ENCODE measurements at places on chromosomes 16 and 17.
A peak's percentile ranks its signal among the peaks of the same experiment; 100 is the strongest.

DNA sequence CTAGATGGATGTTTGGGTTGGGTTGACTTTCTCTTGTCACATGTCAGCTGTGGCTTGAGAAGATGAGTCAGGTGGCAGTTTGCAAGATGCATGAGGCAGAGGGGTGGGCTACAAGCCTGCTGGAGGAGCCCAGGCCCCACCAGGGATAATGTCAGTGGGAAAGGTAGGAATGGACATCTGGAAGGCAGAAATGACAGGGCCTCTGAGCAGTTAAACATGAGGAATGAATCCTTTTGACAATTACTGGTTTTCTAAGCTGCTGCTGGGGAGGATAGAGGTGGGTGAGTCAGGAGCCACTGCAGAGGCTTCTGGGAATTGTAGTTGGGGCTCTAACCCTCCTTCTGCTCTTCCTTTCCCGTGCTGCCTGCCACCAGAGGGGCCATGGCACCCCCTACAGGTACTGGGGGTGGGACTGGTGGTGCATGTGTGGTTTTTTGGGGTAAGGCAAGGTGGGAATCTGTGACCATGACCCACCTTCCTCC is 15.7 kb downstream of the SLC52A1 start:
- H3K36me3 ChIP-seq: peaks cover 31% of the 10 kb centered on the region
- DNase-seq: no peak
- no peaks in the 10 kb centered on the region for H3K27me3 ChIP-seq
- H3K4me1 ChIP-seq: peaks cover 6% of the 10 kb centered on the region
- H3K4me3 ChIP-seq: no peak overlapping the region

- peaks cover 41% of the 10 kb centered on the region for H3K27me3 ChIP-seq
- peak overlapping the region; percentile 64 for H3K4me3 ChIP-seq
- peaks cover 5% of the 10 kb centered on the region for H3K4me1 ChIP-seq
These were observed 47.5 kb downstream of the WNT3 start for GRCh38 chr17:46770818-46771560.

DNA sequence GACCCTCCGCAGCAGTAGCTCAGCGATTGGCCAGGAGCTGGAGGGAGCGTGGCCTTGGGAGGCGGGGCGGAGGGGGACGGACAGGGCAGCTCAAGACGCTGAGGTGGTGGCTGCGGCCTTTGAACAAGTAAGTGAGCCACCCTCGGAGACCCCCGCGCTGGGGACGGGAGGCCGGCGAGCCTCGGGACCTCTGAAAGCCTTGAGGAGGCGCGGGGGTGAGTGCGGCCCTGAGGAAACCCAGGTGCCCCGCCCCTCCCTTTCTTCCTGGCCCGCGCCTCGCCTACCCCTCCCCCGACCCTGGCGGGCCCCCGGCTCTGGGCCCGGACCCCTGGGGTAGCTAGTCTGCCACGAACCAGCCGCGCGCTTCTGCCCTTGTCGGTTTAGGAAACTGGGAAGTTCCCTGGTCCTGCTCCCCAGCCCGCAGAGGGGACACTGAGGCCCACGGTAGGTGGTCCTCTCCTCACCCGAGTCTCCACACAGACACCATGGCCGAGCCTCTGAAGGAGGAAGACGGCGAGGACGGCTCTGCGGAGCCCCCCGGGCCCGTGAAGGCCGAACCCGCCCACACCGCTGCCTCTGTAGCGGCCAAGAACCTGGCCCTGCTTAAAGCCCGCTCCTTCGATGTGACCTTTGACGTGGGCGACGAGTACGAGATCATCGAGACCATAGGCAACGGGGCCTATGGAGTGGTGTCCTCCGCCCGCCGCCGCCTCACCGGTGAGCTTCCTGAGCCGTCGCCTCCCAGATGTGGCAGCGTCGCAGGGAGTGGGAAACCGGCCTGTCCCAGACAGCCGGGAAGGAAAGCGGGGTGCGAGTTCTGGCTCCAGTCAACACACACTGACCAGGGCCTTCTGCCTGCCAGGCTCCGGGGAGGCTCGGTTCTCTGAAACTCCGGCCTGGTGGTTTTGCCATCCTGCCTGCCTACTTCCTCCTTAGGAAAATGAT is at the start of gene MAPK7:
TSS of gene MAPK7 (plus strand) at position 83 of the 945 bp plus-strand sequence. CDS start at position 486, 403 bp downstream.
- peak within 1 kb of the TSS; percentile 93 for H3K4me3 ChIP-seq
- no peaks in the 10 kb centered on the region for H3K27me3 ChIP-seq
- H3K4me1 ChIP-seq: peaks cover 13% of the 10 kb centered on the region

DNA sequence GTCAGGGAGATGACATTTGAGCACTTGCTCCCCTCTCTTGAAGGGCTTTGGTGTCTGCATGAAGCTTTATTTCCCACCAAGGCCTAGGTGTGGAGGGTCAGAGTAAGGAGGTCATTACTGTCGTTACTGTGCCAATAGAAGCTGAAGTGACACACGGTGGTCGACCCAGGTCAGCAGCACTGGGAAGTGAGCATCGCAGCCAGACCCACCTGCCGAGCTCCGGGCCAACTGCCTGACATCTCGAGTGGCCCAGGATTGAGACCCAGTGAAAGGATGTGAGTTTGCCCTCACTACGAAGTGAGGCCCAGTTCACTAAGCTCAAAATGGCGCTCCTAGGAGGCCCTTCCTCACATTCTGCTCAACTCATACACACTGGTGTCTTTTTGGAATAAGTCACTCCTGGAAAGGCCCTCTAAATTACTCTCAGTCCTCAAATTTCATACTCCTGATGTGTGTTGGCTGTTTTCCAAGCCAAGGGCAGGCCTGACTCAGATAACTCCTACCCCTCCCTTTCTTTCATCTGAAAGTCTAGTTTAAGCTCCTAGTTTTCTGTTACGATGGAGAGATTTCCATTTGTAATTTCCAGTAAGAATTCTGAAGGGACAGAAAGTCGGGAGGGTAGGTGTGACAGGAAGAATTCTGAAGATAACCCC is 200.4 kb downstream of the LGALS9B start:
- no peaks in the 10 kb centered on the region for H3K36me3 ChIP-seq
- no peak overlapping the region for H3K27ac ChIP-seq
- no peak for DNase-seq
- H3K27me3 ChIP-seq: no peaks in the 10 kb centered on the region
- H3K4me3 ChIP-seq: no peak overlapping the region
- H3K4me1 ChIP-seq: peaks cover 6% of the 10 kb centered on the region

GRCh38 chr17:34171245-34171818 is 83.8 kb upstream of the CCL2 start:
- peak; percentile 32 for DNase-seq
- peaks cover 51% of the 10 kb centered on the region for H3K27me3 ChIP-seq
- no peaks in the 10 kb centered on the region for H3K36me3 ChIP-seq
- no peak overlapping the region for H3K4me3 ChIP-seq
- no peaks in the 10 kb centered on the region for H3K4me1 ChIP-seq
- no peak overlapping the region for H3K27ac ChIP-seq

DNA sequence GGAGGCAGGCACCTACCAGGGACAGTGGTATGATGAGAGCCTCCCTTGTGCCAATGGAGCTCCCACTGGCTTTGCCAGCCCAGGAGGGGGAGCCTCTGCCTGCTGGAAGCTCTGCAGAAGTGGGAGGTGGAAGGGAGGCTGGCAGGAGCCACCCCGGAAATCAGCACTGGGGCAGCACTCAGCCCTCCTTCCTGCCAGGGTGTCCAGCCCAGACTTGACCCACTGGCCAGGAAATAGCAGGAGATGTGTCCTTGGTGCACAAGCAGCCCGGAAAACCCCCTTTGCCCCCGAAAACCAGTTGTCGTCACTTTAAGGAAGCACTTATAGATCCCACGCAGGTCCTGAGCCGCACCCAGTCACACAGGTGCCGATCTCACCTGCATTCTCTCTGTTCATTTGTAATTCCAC is 49.3 kb upstream of the CACNG4 start:
- no peak for DNase-seq
- H3K36me3 ChIP-seq: no peaks in the 10 kb centered on the region
- H3K27me3 ChIP-seq: peaks cover 86% of the 10 kb centered on the region
- H3K27ac ChIP-seq: no peak overlapping the region
- no peaks in the 10 kb centered on the region for H3K4me1 ChIP-seq

Data from effector memory CD8-positive, alpha-beta T cell (primary cell).